ENCODE measurements at places on chromosomes 4 and X. TPM values are rescaled to one million over a fixed set of nuclear protein-coding genes. Genes with fewer than 3 reads are reported as not detected.

DNA sequence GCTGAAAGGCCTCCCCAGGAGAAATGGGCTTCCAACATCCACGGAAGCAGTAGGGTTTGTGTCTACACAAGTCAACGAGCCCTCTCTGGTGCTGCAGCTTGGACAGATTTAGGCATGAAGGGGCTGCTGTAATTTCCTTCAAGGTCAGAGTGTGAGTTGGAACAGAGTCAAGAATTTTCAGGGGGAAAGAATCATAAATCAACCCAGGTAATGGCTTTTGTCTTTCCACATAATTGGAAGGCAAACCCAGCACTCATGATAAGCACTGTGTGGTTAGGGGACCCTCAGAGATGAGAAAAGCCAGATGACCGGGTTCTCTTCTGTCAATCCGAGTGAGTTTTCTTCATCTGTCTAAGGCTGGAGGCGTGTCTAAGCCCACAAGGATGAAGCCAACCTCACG lies 78.6 kb upstream of the MXRA5 start:
- DNase-seq, result no peak

GRCh38 chrX:120014354-120015130 lies 62.9 kb downstream of the RHOXF2B start:
- DNase-seq, result no peak

The PLK4 gene
- 11.9 TPM for total RNA-seq

DNA sequence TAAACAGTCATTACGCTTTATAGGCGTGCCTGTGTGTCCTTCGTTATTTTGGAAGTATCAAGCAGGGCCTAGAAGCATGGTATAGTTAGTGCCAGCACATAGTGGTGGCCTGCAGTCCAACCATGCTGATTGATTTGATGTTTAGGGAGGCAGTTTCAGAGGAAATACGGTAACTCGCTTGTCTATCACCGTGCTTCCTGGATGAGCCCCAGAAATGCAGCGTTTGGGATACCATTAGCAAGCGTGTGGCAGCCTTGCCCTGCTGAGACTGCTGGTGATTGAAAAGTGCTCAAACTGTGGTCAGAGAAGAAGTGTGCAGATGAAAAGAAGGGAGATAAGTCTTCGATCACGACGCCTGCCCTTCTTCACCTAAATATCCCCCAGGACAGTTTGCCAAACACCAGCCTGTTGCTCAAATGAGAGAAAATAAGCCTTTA lies 158.4 kb downstream of the CHIC2 start:
- DNase-seq, result no peak

DNA sequence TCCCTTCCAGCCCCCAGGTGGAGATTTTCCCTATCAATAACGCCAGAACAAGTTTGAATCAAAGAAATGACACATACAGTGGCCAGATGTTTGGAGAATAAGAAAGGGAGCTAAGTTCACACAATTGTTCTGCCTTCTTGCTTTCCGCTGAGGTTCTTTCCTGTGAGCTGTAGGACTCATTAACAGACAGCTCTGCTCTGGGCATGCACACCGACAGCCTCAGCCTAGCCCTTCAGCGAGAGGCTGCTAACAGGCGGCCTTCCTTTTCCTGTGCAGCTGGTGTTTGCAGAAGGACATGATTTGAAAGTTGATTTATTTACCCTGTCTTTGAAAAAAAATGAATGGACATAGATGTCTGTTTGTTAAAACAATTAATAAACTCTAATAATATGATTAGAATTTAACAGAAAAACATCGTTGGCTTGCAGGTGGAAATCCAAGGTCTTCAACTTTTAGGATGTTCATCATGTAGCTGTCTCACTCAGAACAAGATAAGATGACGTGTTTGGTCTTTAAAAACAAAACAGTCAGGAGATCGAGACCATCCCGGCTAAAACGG lies 183.3 kb downstream of the KDR start:
- DNase-seq, result no peak

DNA sequence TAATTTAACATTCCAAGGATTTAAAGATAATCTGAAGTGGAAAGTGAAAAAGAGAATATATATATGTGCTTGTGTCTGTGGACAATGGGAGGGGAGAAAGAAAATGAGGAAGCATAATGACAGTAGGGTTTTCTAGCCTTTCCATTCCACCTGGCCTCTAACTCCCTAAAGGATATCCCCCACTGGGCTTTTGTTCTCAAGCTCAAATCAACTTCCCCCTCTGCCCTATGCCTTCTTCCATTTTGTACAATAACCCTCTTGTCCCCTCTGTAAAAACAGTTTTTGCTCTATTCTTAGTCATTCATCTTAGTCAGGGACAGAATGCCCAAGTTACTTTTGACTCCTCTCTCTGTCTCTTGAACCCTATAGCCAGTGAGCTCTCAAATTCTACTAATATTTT lies 23.6 kb downstream of the ANTXR2 start:
- DNase-seq, result no peak

The SLC25A4 gene
- total RNA-seq, result 20.2 TPM

- no peak for DNase-seq
These were observed 100.7 kb upstream of the FAM9C start for GRCh38 chrX:13144927-13145655.

Measured in esophagus squamous epithelium (tissue), 5 donors.